Upper lobe of left lung (tissue), 6 donors: ENCODE measurements at places on chromosomes 6 and 20. TPM values are rescaled to one million over a fixed set of nuclear protein-coding genes. Genes with fewer than 3 reads are reported as not detected.

The GNAS-AS1 gene
- total RNA-seq, result 0.30 TPM

The SIRPB2 gene
- 23.7 TPM for total RNA-seq

The HFE gene
- 5.1 TPM for total RNA-seq

The SLC24A3 gene
- 8.1 TPM for total RNA-seq
